A549 treated with Mapracorat at 1 μM for 4 hours (cell line): ENCODE measurements at places on chromosomes 5 and 9. TPM values are rescaled to one million over a fixed set of nuclear protein-coding genes. Genes with fewer than 3 reads are reported as not detected.

Gene SV2C
- total RNA-seq: 0.04 TPM in 1 of 5 replicates, not detected in the others

Gene MEIKIN
- total RNA-seq: not detected in 5 replicates

Gene TMEM232
- total RNA-seq: 0.23 TPM in 1 of 5 replicates, not detected in the others

Gene FBN2
- 13.0 to 20.4 TPM (median 17.9 TPM) in 5 replicates for total RNA-seq

Gene PCDHA1
- 0.06 to 0.23 TPM (median 0.14 TPM) in 5 replicates for total RNA-seq
